D721Med (cell line): ENCODE measurements at places on chromosomes 2 and 18.

GRCh38 chr2:180343528-180344345 is 336.6 kb upstream of the CWC22 start:
- DNase-seq = no peak

- DNase-seq = no peak
Observed at GRCh38 chr2:234879671-234880455, 72.0 kb upstream of the SH3BP4 start.

DNA sequence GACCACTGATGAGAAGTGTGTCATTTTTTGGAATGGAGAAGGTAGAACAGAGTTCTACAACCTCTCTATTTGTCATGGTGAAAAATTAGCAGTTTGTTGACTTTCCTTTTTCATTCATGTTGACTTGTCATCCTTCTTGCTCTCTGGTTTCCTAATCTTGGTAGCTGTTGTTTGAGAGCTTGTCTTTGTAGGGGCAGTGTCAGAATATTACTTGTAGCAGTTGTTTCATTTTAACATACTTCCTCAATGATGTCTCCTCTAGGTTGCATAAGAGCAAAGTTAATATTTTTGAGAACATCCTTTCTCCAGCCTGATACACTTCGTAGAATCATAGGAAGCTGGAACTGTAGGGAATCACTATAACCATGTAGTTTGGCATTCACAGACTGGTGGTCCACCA is 368.2 kb upstream of the FANCL start:
- DNase-seq = no peak

- no peak for DNase-seq
Observed at GRCh38 chr2:141555876-141556470, 574.8 kb downstream of the LRP1B start.

GRCh38 chr2:99692785-99693184 is 203.0 kb upstream of the REV1 start:
- DNase-seq = no peak

- DNase-seq = no peak
Observed at GRCh38 chr2:33804155-33804554, 205.1 kb upstream of the FAM98A start.

- DNase-seq = no peak
Observed at GRCh38 chr2:34529965-34530364, 930.9 kb upstream of the FAM98A start.

- DNase-seq = no peak
Observed at GRCh38 chr2:26460613-26461031, 17.3 kb downstream of the OTOF start.

GRCh38 chr2:218485986-218486667 is 67.2 kb downstream of the VIL1 start:
- DNase-seq = no peak

- DNase-seq = no peak
Observed at GRCh38 chr18:73101977-73102376, 234.2 kb upstream of the NETO1 start.

GRCh38 chr2:160015746-160016145 is 46.7 kb downstream of the PLA2R1 start:
- DNase-seq = no peak

DNA sequence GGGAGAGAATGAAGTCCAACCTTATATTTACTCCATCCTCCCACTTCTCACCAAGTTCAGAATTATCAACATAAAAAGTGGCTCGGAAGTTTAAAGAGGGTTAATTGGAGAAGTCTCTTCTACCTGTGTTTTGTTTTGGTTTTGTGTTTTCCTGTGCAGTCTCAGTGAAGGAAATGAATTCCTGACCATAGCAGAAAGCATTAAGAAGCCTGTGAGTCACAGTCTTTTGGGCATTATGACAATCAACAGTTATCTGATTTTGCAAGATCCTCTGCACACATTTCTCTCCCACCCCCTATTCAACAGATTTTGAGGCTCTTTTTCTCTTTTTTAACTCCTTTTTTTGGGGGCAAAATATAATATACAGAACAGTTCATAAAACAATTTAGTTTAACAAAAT is 8.6 kb upstream of the RPL37A start:
- DNase-seq = no peak

- DNase-seq = no peak
Observed at GRCh38 chr2:143150287-143150686, 21.1 kb downstream of the ARHGAP15 start.

DNA sequence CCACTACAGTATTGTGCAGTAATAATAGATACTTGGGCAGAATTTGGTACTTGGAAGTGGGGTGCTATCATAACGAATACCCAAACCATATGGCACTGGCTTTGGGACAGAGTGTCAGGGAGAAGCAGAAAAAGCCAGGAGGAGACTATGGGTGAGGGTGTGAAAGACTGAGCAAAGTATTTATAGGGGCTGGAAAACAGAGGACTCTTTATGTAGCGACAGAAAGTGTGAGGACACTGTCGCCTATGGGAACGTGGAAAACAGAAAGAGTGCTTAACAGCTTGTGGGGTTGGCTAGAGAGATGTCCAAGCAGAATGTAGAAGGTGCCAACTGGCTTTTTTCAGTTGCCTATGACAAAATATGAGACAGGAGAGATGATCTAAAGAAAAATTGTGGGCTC is 40.7 kb upstream of the PLEKHM3 start:
- no peak for DNase-seq

DNA sequence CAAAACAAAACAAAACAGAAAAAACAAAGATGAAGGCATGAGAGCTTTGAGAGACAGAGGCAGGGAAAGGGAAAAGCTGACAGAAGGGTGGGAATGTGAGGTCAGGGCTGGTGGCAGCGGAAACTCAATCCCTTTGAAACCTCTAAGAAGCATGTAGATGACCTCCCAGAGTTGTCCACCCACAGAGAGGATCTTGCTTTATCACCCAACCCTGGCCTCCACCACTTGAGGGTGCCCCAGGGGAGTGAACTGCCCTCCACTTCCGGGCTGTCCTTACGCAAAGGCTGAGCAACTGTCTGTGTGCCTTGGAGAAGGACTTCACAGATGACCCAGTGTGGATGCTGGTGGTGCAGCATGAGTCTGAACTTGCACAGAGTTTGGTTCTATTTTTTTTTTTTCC is 26.7 kb downstream of the PDCL3 start:
- no peak for DNase-seq

DNA sequence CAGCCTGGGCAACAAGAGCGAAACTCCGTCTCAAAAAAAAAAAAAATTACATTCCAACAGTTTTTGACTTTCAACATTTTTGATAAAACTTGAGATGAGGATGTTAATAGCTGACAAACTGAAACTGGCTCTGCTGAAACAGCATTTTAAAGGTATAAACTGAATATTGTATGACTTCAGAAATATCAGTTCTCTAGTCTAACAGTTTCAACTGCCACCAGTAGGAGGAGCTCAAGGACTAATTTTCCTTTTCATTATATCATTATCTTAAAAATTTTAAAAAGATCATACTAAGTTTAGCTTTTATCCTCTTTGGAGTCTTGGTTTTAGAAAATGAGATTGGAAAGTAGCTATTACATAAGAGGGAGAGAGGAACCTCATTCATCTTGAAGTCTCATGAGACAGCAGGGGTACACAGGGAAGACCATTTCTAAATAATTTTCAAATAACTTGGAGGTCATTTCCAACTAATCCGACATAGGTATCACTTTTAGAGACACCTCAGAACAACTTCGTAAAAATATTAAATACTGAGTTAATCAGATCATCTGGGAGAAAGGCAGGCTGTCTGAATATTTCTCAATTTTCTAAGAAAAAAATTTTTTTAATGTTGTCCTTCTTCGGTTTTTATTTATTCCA is 37.6 kb upstream of the MCM6 start:
- DNase-seq = no peak

- DNase-seq = no peak
Observed at GRCh38 chr2:200454927-200455801, 54.7 kb downstream of the KCTD18 start.

DNA sequence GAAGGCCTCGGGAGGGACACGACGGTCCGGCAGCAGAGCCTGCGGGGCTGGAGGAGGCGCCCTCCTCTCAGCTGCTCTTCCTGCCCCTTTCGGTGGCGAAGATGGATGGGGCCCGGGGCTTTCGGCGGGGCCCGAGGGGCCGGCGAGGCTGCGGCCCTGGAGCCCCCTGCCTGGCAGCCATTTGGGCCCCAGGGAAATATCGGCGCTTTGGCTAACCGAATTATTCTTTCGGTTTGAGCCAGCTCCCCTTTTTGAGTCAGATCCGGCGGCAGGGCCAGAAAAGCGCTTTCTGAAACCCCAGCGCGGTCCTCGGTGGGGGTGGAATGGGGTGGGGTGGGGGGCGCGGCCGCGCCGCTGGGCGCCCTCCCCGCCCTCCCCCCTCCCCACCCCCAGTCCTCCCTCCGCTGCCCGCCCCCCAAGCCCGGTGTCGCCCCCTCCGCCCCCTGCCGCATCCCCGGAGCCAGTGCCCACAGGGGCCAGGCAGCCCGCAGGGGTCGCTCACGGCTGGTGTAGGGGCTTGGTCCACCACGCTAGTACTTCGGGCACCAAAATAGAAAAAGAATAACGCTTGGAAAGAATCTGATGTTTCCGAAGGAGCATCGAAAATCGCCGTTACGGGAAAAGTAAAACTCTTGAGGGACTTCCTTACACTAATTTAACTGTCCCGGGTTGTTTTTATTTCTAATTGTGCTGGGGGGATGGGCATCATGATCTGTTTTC is 9.1 kb upstream of the ARID5A start:
- no peak for DNase-seq

GRCh38 chr18:52570975-52571374 is 231.0 kb downstream of the DCC start:
- DNase-seq = no peak

GRCh38 chr2:159131914-159132281 is 154.6 kb downstream of the WDSUB1 start:
- DNase-seq = no peak

- no peak for DNase-seq
Observed at GRCh38 chr2:126864861-126865260, 33.8 kb upstream of the TEX51 start.

GRCh38 chr2:235859651-235860050 is 308.5 kb downstream of the GBX2 start:
- DNase-seq = no peak

- no peak for DNase-seq
Observed at GRCh38 chr2:17690776-17691175, 62.8 kb downstream of the SMC6 start.

- no peak for DNase-seq
Observed at GRCh38 chr18:44855681-44856080, 175.0 kb downstream of the SETBP1 start.

DNA sequence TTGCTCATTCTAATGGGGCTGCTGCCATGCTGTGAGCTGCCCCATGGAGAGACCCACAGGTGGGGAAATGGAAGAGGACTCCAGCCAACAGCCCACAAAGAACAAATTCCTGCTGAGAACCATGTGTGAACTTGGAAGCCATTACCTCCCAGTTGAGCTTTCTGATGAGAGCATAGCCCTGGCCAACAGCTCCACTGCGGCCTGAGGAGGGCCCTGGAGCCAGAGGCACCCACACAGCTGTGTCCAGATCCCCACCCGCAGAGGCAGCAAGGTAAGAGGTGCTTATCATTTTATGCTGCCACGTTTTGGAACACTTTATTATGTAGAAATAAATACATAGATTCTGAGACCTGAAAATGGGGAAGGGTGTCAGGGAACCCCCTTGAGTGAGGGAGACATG is 44.2 kb upstream of the OTOS start:
- no peak for DNase-seq

DNA sequence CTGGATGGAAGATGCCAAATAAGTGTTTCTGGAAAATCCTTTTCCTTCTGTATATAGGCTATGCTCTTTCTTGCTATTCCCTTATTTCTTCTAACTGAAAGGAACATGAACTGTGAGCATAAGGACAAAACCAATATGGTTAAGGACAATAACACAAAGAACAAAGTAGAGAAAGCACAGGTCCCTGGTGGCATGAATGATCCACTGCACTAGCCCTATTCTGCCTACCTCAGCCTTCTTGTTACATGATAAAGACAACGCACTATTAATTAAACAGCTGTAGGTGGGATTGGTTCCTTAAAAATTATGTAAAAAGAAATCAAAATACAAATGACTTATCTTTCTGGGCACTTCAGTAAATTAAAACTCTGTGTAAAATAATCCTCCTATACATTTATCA is 1.9 kb upstream of the WDR75 start:
- DNase-seq = no peak

DNA sequence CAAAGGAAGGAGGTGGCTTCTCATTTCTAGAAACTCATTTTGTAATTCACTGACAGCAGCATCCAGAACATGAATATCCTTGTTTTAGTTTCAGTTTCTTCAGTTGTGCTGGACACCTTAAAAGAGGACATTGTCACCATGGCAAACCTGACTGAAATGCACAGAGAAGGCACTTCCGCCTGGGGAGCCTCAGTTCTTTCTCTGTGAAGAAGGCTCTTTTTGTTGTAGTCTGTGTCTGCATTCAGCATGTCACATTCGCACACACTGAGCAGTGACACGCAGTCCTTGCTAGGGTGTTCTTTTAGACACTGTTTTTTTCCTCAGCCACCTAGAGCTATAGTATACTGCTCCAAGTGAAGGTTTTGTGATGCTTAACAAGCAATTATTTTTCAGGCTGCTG is 9.5 kb upstream of the RPRM start:
- DNase-seq = no peak

DNA sequence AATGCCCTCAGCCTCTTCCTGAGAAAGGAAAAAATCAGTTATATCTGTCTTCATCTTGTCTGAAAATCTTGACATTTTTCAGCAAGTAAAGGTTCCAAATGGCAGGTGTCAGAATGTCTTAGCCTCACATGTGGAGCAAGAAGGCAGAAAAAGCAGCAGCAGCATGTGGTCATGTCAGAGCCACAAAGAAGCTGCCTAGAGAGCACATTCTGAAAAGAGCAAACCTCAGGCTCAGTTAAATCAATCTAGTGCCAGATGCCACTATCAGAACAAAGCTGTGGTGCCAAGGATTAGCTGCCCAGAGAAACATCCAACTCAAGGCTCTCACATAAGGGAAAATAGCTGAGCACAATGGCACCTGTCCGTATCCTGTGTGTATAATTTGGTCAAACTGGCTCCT is 105.9 kb downstream of the SRBD1 start:
- no peak for DNase-seq

DNA sequence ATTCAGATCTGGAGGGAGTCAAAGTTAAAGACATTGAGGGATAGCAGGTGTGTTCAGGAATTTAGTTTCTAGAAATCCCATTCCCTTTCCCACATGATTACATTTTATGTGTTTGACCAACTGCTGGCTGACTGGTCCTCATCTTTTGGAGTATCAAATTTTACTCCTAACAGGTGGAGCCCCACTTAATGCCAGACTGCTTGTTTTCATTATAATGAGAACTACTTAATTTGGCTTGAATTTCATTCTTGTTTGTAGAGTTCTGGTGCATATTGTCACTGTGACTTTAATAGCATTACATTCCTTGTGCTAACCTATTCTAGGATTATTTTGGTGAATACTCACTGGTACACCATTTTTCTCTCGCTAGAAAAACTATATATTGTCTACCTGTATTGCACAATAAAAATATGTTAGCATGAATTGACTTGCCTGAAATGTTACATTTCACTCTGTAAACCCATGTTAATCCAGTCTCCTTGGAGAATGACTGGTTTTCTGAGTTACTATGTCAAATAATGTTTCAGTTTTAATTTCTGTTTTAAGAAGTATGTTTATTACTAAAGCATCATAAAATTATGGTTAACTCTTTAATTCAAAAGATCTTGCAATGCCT is 98.2 kb downstream of the TANC1 start:
- no peak for DNase-seq

- no peak for DNase-seq
Observed at GRCh38 chr2:201600906-201601305, 42.4 kb downstream of the TMEM237 start.
